HL-60 (cell line): ENCODE measurements at places on chromosomes 2 and 18.

GRCh38 chr2:140604788-140605187, 1526.0 kb downstream of the LRP1B start:
- no peak for DNase-seq

GRCh38 chr2:51812138-51812866, 780.4 kb upstream of the NRXN1 start:
- DNase-seq: no peak

DNA sequence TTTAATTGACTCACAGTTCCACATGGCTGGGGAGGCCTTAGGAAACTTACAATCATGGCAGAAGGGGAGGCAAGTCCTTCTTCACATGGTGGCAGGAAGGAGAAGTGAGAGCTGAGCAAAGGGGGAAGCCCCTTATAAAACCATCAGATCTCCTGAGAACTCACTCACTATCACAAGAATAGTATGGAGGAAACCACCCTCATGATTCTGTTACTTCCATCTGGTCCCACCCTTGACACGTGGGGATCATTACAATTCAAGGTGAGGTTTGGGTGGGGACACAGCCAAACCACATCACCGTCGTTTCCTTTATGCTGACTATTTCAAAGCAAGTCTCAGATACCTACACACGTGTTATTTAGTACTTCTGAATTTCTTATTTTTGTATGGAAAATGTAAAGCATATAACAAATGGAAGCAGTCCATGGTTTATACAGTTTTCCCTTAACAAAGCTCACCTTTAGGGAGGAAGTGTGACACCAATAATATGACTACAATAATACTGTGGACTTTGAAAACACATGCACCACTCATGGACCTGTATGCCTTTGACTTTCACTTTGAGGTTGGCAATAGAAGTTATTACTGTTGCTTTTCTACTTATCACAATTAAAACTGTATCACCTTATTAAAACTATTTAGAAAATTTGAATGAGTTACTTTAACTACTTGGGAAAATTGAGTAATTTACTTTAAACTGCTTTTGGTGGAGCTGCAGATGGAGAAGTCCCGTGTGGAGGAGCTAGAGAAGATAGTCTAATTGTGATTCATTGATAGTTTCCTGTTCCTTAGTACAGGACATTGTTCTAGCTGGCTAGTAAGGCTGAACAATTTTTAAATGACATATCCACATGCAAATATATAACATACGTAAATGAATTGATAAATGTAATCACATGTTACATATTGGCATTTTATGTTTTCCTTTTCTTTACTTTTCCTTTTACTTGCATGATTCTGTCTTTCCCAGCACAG, 37.3 kb downstream of the MTCL1 start:
- DNase-seq: no peak

- DNase-seq: no peak
Observed at GRCh38 chr2:190627448-190628412, 21.2 kb upstream of the NAB1 start.

GRCh38 chr18:45817543-45817942, 7.9 kb upstream of the SIGLEC15 start:
- DNase-seq: no peak

GRCh38 chr2:151174127-151174526, 87.5 kb downstream of the RBM43 start:
- DNase-seq: no peak

DNA sequence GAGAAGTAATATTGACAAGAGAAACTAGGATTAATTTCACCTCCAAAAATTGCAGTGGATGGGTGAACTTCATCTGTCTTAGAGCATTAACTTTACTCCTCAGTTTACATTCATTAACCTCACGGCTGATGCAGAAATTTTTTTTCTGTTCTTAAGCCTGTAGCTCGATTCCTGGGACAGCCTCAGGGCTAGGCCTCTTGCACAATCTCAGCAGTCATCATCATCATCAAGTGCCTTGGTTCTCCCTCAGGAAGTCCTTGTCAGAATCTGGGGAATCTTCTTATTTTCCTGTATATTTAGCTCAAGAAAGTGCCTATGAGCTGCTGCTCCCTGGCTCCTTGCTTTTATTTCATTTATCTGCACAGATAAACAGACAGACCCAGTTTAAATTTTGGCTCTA, 1272.2 kb upstream of the LRRTM1 start:
- DNase-seq: no peak

DNA sequence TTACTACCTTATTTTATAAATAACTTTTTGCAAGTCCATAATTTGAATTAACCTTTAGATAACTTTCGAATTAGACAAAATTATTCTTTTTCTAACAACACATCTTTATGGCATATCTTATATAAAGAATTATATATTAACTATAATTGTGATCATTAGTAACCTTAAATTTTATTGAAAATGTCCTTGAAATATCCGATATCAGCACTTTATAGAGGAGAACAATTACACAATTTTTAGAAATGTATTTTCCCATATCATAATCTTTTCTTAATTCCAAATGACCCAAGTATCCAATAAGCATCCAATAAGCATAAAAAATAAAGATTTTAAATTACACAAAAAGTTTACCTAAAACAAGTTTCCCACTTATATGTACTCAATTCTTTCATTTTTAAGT, 7.3 kb upstream of the GCC2 start:
- DNase-seq: no peak

- no peak for DNase-seq
Observed at GRCh38 chr2:236365258-236366048, 101.2 kb upstream of the ASB18 start.
